ENCODE measurements at places on chromosomes 2 and 18.

DNA sequence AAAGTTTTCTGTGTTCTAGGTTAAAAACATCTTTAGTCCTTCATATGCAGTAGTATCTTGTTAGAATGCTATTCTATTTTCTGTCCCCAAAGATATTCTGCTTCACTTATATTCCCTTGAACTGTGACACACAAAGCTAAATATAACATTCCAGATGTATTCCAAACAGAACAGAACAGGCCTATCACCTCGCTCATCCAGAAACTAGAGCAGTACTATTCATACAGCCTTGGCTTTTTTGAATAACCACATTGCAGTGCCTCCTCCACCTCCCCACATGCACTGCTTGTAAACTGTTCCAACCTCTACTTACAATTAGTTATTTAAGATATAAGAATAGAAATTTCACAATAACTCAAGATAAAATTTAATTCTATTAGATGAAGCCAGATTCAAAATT, 196.8 kb downstream of the EXOC6B start:
- DNase-seq, result no peak

GRCh38 chr18:42475157-42475556, 520.1 kb downstream of the PIK3C3 start:
- DNase-seq, result no peak

- no peak for DNase-seq
These were observed 137.0 kb downstream of the EN1 start for GRCh38 chr2:118710481-118710880.

DNA sequence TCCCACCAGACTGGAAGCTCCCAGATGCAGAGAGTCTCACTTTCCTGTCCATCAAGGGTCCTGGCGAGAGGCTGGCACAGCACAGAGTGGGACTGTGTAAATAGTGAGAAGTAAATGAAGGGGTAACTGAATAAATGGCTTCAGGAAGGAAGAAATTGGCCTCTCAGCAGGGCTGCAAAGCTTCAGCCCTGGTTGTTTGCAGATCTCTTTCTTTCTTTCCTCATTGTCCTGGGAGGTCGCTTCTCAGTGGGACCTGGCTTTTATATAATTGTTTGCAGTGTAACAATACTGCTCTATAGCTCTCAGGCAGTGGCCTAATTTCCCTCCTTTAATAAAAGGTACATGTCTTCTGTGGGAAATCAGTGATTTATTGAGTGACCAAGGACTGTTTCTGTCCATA, 74.9 kb upstream of the GPR45 start:
- no peak for DNase-seq

- no peak for DNase-seq
These were observed 1.8 kb downstream of the RBFA start for GRCh38 chr18:80035997-80036396.

DNA sequence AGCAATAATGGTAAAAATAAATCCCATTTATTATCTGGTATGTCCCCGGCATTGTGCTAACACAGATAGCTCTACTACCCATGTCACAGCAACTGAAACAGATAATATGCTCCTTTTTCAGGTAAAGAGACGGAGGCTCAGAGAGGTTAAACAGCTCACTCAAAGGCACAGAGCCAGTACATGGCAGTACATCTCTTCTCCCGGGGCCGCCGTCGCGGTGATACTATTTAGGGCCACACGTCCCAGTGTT, 693 bp upstream of the PDK1 start:
- no peak for DNase-seq

- DNase-seq, result no peak
These were observed 193.2 kb upstream of the HS6ST1 start for GRCh38 chr2:128511731-128512378.

Data from iPS DF 19.7 (cell line).